GM12891 (cell line): ENCODE measurements at places on chromosomes 7 and 10.

- DNase-seq, result no peak
These were observed 561.7 kb downstream of the KCNMA1 start for GRCh38 chr10:77075926-77076325.

DNA sequence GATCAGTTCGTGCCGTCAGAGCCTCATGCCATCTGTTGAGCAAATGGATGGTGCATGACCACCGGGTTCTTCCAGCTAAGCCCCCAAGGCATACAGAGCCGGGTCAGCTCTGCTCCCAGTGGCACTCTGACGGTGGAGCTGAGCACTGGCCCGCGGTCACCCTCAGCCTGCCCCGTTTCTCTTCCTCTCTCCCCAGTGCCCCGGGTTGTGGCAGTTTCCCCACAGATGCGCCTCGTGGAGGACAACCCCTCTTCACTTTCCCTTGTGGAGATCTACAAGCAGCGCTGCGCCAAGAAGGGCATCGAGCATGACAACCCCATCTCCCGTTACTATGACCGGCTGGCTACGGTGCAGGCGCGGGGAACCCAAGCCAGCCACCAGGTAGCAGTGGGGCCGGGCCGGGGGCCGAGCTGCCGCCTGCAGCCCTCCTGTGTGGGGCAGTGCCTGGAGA is 129.9 kb downstream of the TRRAP start:
- no peak for DNase-seq

GRCh38 chr10:116765648-116766081 is 23.3 kb upstream of the HSPA12A start:
- no peak for DNase-seq

DNA sequence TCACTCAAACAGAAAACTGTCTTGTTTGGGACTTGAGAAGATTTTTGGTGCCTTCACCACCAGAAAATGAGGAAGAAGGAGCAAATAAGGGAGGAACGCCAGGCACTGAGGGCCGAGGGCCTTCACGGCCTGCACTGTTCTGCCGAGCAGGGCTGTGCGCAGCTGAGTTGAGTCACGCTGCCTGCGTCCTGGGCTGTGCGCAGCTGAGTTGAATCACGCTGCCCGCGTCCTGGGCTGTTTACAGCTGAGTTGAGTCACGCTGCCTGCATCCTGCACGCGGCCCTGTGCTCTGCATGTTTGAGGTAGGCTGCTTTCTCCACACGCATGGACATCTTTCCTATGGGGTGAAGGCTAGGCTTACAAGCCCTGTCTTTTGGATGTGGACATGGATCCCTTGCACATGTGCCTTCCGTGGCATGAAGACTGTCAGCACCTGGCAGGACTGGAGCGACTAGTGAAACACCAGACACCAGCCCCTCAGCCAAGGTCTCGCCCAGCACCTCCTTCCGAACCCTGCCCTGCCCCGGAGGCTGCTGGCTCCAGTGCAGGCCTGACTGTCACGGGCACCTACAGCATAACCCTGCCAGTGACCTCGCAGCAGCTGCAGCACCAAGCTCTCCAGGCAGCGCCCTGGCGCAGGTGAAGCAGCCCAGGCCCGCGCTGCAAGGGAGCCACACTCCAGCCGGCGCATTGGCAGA is 96.7 kb downstream of the HTR5A start:
- DNase-seq, result no peak
